Cerebellum (tissue), 4 donors: ENCODE measurements at places on chromosomes 5 and 9. TPM values are rescaled to one million over a fixed set of nuclear protein-coding genes. Genes with fewer than 3 reads are reported as not detected.

DNA sequence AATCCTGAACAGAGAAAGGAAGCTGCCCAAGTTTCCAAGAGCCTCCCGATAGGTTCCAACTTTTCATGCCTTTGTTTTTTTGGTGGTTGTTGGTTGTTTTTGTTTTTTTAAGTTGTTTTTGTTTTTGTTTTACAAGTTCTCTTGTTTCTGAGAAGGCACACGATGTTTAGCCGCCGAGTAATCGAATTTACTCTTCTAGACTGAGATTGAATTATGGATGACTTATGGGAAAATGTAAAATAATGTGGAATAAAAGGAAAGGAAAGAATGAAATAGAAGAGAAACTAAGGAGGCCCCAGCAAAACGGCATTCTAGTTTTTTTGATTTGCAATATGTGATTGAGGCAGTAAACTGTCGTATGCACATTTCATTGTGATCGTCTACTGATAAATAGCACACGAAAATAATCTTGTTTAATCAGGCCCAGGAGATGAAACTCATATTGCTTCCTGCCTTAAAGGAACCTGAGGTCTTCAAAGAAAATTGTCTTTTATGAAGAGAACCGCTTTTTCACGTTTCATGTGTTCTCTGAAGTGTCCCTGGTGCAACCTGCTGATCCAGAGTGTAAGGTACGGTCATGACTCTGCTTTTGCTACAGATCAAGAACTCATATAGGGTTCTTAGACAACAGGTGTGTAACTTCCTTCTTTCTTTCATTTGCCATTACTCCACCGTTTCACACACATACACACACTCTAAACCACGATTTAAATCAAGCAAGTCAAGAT is 1.3 kb upstream of the GNAQ start:
- DNase-seq: no peak

GRCh38 chr9:20873240-20873865 is 158.1 kb downstream of the HACD4 start:
- no peak for DNase-seq

Gene KCNN2
- total RNA-seq: 56.4 TPM

DNA sequence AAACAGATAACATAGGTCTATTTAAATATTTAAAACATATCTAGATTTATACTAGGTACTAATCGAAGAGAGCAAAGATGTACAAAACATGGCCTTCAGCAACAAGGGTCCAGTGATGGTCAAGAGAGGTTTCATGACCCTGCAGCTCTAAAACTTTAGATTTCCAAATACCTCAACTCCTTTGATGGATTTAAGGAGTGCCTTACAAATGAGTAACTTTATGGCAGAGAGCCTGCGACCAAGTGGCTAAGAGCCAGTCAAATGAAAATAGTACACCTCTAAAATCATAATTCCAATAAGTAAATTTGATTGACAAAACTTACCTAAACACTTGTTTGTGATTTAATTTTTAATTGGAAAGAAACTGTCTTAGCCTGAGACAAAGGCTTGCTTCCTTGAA is 4.7 kb upstream of the SH3RF2 start:
- no peak for DNase-seq

Gene FRMD3
- total RNA-seq: 11.3 TPM

DNA sequence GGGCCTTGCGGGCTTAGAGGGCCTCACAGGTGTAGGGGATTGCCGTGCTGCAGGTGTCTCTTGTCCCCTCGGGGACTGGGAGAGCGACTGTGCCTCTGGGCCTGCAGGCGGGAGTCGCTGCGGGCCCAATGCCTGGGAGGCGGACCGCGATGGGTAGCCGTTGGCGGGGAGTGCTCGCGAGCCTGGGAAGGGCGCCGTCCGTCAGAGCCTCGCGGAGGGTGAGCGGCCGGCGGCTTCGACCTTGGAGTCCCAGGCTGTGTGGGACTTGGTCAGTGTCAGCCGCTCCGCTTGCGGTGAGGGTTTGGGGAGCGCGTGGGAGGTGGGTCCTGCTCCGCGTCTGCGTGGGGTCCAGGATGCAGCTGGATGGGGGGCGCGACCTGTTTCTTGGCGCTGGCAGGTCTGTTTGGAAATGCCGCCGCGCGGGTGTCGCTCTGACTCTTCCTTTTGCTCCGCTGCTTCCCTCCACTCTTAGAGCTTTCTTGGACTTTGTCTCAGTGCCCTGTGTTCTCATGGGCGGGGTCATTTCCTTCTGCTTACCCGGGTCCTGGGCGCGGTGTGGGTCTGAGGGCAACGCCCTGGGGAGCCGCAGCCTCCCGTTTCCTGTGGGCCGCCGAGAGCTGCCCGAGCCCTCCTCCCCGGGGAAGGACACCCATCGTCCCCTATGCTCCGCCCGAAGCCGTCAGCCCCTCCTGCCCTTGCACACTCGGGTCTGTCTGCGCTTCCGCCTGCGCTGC is 88.9 kb upstream of the CACNA1B start:
- no peak for DNase-seq

GRCh38 chr9:72583370-72583769 is 62.0 kb downstream of the TMC1 start:
- DNase-seq: no peak

DNA sequence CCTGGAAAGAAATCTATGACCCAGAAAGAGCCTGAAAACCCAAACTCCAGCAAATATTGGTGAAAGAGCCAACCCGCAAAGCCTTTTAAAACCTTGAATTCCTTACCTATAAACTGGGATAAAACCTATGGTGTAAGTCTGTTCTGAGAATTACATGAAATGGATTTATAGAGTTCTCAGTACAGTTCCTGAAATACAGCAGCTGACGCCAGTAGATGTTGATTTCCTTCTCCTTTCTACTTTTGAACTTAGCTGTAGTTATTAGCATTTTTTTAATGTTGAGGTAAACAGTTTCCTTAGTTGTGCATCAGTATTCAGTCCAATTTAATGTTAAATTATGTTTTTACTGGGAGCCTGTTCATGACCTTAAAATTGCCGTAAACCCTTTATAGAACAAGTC is 3.7 kb downstream of the SPIN1 start:
- no peak for DNase-seq

DNA sequence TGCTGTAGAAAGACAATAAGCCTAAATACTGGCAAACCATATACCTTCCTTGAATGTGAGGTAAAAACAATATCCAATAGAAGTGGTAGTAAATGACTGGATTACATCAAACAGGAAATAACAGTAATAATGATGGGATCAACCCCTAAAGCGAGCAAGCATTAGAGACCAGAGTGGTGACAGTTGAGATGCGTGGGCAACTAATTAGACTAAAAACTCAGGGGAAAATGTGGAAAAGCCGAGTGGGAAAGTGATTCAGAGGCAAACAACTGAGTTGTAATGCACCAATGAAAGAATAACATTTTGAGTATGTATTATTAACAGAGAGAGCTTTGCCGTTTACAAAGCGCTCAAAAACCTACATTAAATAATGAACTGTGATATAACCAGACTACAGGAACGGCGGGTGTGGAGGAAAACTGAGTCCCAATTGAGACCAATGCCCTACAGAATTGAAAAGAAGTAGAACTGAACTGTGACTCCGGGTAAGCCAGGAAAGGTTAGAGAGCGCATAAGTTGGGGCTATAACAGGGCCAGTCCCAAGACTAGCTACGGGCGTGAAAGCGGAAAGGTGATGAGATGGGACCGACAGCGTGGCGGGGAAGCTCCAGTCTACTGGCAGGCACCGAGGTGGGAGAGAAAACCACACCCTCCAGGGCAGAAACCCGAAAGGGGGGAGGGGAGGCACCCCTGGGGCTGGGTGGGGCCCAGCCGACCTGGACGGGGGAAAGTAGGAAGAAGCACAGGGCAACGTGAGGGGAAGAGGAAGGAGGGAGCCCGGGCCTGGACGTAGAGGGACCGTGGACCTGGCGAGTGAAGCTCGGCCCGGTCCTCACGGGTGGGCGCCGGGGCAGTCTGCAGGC is 592 bp downstream of the UBAP2 start:
- peak; percentile 32 for DNase-seq

Gene ATP6V1G1
- total RNA-seq: 75.1 TPM

Gene DND1
- total RNA-seq: 0.73 TPM

- DNase-seq: no peak
Measured at GRCh38 chr9:78567693-78568092, 270.8 kb downstream of the PSAT1 start.

Gene NIPAL4
- total RNA-seq: not detected

DNA sequence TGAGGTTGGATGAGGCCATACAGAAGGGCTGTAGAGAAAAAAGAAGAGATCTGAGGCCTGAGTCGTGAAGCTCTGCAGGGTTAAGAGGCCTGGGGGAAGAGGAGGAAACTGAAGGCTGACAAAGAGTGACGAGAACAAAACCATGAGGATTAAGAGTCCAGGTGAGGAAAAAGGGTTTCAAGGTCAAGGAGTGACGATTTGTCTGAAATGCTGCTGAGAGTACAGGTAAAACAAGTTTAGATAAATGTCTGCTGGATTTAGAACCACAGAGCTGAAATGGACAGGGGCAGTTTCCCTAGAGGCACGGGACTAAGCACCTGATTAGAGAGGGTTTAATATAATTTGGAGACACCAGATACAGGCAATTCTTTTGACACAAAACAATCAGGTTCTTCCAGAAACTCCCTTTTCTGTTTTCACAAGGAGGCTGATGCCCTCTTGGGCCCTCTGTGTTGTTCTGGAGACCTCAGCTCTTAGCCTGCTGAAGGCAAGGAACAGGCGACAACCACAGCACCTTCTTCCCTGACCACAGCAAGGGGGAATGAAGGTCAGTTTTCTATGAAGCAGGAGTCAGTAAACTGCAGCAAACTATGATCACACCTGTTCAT is 14.6 kb upstream of the GCNT1 start:
- no peak for DNase-seq

Gene DRD1
- total RNA-seq: 1.3 TPM

GRCh38 chr5:103217101-103217500 is 41.5 kb upstream of the MACIR start:
- no peak for DNase-seq

Gene IL4
- total RNA-seq: not detected

- peak; percentile 37 for DNase-seq
Measured at GRCh38 chr5:151002250-151002649, 18.1 kb upstream of the GPX3 start.

- DNase-seq: no peak
Measured at GRCh38 chr9:70093944-70094343, 50.3 kb downstream of the MAMDC2 start.

DNA sequence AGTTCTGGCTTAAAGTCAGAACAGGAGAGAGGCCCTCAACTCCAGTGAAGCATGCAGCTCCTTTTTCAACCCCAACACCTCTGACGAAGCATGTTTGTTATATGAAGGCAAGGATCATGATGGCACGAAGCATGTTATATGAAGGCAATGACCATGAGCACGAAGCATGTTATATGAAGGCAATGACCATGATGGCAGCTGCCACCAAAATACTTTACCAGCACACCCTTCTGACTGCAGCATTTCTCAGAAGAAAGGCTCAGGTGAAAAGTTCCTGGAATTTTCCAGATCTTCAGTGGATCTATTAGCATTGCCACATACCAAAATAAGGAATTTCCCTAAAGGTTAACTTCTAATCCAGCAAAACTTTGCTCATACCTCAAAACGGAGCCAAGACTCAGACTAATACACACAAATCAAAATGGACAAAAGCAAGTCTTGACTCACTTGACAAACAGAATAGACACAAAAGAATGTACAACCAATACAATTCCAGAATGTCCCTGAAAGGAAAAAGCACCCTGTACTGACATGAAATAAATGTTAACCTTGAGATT is 217.4 kb downstream of the FANCC start:
- no peak for DNase-seq

- DNase-seq: no peak
Measured at GRCh38 chr5:151432210-151432609, 15.2 kb upstream of the SLC36A1 start.

Gene SLC6A18
- total RNA-seq: not detected

Gene MEGF10
- 72.2 TPM for total RNA-seq

- DNase-seq: no peak
Measured at GRCh38 chr5:128842241-128842640, 123.0 kb upstream of the SLC27A6 start.

Gene KCTD16
- 20.4 TPM for total RNA-seq

DNA sequence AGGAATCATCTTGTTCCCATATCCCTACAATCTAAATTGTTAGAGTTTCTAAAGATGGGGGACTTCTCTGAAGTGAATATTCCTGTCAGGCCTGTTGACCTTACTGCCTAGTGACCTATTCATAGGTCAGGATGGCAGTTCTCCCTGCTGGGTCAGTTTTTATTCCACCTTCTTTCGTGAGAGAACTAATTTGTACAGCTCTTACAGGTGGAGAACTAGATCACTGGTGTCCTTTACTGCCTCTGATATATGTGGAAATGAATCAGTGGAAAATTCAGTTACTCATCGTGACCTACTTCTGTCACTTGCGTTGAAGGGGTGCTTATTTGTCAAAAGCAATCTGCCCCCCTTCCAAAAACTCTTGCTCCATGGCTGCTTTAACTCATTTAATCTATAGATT is 164.9 kb downstream of the CD180 start:
- no peak for DNase-seq

Gene TAF11L2
- total RNA-seq: not detected

DNA sequence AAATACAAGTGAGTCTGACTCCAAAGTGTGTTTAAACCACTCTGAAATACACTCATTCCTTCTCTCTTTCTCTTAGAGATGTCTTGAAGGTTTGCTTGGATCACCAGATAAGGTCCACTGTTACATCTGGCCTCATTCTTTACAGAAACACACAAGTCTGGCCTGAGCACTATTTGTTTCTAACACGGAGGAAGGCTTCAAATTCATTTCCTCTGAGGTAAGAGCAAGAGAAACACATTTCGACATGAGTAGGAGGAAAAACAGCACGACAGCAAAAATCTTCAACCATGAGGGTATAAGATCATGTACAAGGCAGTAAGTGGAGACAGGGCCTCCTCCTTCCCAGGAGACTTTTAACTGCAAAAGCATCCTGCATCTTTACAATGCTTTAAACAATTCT is 8.0 kb downstream of the SIL1 start:
- DNase-seq: no peak

GRCh38 chr9:137809040-137809576 is 68.5 kb upstream of the CACNA1B start:
- no peak for DNase-seq

- no peak for DNase-seq
Measured at GRCh38 chr5:1727571-1727970, 72.1 kb downstream of the MRPL36 start.

GRCh38 chr5:142780871-142781270 is 10.7 kb downstream of the ARHGAP26 start:
- DNase-seq: peak; percentile 77

Gene IFNE
- not detected for total RNA-seq

DNA sequence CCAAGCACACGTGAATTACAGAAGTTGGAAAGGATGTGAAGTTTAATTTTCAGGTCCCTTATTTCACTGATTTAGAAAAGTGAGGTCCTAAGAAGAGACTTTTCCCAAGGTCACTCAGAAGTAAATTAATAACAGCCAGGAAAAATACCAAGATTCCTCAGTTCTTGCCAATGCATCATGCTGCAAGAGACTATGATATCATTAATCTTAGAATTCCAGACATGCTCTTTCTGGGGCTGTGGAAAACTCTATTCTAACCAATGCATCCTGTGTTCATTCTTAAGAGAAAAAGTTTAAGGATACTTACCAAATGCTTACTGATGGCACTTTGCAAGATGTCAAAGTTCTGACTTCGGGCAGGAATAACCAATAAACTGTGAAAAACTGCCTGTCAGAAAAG is 42.8 kb downstream of the TEX10 start:
- no peak for DNase-seq
